ENCODE measurements at places on chromosomes 3 and 15.

GRCh38 chr3:46680298-46680826 is 13.1 kb downstream of the ALS2CL start:
- no peak for DNase-seq

DNA sequence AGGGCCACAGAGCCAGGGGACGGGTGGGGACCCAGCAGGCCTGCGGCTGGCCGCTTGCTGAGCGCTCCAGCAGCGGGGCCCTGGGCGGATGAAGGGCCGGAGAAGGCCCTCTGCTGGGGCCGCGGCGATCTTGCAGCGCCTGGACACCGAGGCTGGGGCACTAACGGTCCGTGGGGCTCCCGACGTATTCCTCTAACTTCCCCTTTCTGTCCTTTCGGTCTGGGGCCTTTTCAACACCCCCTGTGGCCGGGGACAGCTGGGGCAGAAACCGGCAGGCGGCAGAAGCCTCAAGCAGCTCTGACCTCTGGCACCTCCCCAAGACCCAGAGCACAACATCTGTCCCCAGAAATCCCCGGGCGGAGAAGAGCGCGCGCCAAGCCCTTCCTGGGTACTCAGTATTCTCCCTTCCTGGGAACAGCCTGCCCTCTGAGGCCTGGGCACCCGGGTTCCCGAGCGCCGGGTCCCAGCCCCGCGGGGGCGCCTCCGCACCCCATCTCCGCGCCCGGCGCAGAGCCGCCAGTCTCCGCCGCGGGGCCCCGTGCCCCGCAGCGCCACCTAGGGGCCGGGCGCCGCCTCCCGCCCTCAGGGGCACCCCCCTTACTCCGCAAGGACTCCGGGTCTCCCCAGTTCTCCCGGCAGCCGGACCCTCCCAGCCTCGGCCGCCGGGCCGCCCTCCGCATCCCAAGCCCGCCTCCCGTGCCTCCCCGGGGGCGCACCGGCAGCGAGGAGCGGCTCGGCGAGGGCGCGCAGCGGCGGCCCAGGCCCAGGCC is 582 bp upstream of the SLCO3A1 start:
- DNase-seq: no peak

GRCh38 chr15:55998478-55998877 is 5.1 kb upstream of the NEDD4 start:
- DNase-seq: no peak

- no peak for DNase-seq
Measured at GRCh38 chr3:134859341-134859740, 64.3 kb downstream of the EPHB1 start.

- DNase-seq: no peak
Measured at GRCh38 chr3:43870120-43870519, 179.4 kb downstream of the ABHD5 start.

DNA sequence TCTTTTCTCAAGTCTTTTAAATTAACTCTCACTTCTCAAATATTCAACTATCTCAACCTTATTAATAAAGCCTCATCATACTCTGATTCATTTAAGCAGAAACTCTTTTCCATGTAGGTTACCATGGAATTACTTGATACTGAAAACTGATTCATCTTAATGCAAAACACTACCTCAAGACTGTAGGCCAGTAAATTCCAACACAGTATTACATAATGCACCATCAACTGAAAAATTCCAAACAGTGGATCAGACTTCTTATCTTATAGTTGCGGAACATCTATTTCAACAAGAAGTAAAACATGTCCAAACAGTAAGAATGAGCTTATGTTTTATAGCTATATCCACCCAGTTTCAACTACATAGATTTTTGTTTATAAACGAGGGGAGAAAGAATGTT is 124.5 kb downstream of the PEAK1 start:
- DNase-seq: no peak

GRCh38 chr3:128742821-128743594 is 17.0 kb downstream of the RAB7A start:
- DNase-seq: no peak

DNA sequence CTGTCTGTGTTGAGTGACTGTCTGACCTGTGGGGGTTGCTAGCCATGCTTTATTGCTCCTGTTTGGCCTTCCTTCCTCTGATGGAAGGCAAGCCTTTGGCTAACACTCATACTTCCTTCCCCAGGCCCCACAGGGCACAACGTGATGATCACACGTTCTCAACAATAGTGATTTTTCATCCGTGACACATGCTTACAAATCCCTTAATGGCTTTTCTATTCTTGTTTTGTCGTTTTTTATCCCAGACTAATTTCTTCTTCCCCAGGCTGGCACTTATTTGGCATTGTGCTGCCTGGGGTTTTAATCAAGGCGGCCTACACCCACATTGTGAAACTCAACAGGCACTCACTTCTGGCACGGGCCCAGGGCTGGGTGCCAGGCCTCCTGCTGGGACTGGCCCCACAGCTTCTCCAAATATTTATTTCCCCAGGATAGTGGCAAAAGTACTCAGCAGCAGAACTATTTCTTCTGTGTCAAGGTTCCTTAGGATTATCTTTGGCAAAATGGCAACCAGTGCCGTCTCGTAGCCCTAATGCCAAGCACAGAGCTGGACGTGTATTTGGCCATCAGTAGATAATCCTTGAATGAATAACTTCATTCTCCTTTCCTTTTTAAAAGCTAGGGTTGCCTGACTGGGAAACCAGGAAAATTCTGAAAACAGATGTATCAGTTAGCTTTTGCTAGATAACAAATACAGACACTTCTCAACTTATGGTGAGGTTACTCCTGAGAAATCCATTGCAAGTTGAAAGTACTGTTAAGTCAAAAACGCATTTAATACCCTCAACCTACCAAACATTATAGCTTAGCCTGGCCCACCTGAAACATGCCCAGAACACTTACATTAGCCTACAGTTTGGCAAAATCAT is 30.6 kb downstream of the CMTM7 start:
- no peak for DNase-seq

- DNase-seq: no peak
Measured at GRCh38 chr3:88189361-88189810, 39.6 kb downstream of the C3orf38 start.

DNA sequence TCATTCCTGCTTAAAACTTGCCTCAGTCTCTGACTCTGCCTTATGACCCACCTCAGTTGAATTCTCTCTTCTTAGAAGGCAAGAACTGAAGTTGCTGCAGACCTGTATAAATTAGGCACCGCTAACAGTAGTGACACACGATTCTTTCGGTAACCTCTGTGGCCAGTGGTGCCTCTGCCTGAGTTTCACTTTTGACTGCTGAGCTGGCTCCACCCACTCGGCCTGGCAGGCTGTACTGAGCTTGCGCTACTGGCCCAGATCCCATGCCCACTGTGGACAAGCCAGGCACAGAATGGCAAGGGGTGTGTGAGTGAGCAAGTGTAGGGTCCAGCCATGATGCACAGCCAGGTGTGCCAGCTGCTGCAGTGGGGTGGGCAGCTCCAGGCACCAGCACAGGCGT is 19.1 kb upstream of the EIF1B start:
- no peak for DNase-seq

DNA sequence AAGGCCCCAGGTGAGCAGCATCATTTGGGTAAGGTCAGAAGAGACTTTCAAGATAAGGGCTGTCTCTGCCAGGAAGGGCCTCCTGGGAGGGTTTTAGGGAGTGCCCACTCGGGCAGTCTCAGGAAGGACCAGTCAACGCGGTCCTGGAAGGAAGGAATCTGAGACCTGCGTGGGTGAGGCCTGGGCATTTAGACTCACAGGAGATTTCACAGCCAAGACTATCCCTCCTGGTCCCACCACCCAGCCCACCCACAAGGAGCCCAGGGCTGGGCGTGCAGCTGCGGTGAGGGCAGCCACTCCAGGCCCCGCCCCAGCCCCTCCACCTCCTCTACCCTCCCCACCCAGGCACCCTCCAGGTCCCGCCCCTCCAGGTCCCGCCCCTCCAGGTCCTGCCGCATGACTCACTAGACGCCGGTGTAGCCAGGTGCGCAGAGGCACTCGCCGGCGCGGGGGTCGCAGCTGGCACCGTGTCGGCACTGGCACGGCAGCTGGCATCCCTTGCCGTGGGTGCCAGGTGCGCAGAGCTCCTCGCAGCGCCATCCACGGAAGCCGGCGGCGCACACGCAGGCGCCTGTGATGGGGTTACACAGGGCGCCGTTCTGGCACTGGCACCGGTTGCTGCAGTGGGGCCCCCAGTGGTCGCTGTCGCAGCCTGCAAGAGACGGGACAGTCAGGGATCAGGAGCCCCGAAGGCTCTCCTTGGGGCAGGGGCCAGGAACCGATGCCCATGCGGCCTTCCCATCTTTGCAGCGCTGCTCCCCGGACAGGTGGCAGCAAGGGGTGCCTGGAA is 112.7 kb downstream of the RAB11A start:
- no peak for DNase-seq

- DNase-seq: no peak
Measured at GRCh38 chr3:148331081-148331846, 366.4 kb upstream of the AGTR1 start.

GRCh38 chr3:180875124-180875698 is 37.3 kb upstream of the FXR1 start:
- no peak for DNase-seq
